ENCODE measurements at places on chromosomes 16 and 17.

- no peak for DNase-seq
Observed at GRCh38 chr16:79168321-79168720, 432.2 kb downstream of the MAF start.

DNA sequence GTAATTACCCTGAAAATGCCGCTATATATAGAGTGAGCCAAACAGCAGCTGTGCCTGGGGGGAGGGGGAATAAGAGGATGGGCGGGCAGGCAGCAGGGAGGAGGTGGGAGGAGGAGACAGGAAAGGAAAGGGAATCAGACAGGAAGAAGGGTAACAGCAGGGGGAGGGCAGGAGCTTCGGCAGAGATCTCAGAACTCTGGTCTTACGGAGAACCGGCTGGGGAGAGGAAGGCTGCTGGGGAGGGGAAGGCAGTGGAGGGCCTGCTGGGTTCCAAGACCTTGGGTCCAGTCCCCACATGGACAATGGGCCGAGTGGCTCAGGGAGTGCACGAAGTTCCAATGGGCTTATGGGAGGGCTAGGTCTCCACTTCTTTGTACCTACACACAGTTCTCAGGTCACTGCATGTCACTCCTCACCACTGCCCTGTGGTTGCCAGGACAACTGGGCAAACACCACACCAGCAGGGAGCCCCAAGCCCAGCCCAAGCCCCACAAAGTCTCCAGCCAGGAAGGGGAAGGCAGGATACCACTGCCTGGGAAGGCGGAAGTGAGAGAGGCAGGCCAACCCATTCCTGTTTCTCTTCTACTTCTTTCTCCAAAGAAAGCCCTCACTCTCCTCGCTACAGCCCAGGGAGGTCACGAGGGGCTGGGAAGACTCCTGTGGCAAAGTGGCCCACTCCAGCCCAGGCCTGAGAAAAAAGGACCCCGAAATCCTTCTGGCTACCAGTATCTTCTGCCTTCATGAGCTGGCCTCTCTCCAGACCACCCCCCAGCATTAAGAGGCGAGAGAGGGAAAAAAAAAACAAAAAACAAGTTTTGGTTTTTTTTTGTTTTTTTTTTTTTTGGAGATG is 25.3 kb downstream of the G6PC3 start:
- DNase-seq = peak; percentile 78

- DNase-seq = no peak
Observed at GRCh38 chr16:58435779-58436178, 43.5 kb downstream of the GINS3 start.

DNA sequence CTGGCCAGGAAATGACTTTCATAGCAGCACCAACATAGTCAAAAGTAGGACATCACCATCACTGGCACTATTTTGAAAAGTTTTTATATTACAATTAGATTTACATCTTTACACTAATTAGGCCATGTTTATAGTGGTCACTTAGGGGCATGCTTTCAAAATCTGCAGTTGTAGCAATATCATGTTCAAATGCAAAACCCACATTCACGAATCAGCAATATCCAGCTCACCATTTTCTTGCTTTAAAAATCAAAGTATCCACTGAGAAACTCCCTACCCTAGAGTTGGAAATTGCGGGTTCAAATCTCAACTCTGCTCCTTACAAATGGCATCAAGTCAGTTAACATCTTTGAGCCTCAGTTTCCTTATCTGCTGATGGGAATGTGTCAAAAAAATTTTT is 237.4 kb downstream of the ZFHX3 start:
- DNase-seq = no peak

DNA sequence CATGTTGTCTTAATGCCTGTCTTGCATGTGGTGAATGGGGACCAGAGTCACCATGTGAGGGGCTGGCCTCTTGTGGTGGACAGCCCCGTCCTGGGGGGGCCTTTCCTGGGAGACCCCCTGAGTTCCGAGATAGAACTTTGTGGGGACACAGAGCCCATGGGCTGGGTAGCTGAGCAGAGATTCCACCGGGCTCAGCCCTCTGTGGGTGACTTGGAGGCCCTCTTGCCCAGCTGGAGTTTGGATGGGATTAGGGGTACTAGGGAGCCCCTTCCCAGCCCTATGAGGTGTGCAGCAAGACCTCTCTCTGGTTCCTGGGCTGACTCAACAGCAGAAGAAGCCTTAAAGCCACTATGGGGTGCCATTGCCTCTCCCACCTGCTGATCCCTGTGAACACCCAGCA is 38.1 kb downstream of the MRC2 start:
- no peak for DNase-seq

DNA sequence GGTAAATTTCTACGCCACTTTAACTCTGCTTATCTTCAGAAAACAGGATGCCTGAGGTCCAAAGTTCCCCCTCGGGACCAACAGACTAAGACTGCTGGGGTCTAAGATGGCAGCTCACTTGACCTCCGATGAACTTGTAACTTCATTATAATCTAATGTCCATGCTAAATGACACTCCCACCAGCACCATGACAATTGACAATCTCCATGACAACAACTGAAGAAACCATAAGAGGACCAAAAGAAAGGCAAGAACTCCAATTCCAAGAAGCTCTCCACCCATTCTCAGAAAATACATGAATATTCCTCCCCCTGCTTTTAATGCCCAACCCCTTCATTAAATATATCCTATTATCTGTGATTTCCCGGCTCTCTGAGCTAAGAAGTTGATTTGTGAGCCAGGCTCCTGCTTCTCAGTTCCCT is 7.5 kb downstream of the CCL4 start:
- DNase-seq = no peak

- no peak for DNase-seq
Observed at GRCh38 chr16:77462894-77463293, 28.1 kb upstream of the ADAMTS18 start.

DNA sequence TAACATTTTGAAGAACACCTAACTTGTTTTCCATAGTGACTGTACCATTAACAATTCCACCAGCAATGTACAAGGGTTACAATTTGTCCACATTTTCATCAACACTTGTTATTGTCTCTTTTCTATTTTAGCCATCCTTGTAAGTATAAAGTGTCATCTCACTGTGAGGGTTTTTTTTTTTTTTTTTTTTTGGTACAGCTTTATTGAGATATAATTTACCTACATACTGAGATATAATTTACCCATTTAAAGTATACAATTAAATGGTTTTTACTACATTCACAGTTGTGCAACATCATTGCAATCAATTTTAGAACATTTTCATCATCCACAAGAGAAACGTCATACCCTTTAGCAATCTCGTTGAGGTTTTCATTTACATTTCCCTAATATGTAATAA is 17.9 kb upstream of the TMIGD1 start:
- no peak for DNase-seq

DNA sequence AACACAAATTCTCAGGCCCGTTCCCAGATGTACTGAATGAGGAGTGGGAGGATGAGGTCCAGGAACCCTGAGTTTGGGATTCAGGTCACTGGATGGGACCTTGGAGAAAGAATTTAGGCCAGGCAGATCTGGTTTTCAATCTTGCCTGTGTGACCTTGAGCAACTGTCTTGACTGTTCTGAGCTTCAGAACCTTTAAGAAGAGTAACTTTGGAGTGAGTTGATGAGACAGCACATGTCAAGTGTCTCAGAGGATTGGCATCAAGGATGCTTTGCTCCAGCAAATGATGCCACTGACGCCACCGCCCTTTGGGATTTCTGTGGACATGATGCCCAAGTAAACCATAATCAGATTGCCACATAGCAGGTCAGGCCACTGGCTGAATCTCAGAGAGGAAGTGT is 56.2 kb upstream of the DNAJA2 start:
- DNase-seq = no peak

- no peak for DNase-seq
Observed at GRCh38 chr16:11670171-11671131, 2.2 kb downstream of the SNN start.

- DNase-seq = no peak
Observed at GRCh38 chr17:79609049-79609589, 1.7 kb downstream of the RBFOX3 start.

GRCh38 chr17:76569607-76570279 is 15.9 kb downstream of the ST6GALNAC2 start:
- DNase-seq = no peak

GRCh38 chr16:17747081-17747756 is 276.5 kb upstream of the XYLT1 start:
- no peak for DNase-seq

DNA sequence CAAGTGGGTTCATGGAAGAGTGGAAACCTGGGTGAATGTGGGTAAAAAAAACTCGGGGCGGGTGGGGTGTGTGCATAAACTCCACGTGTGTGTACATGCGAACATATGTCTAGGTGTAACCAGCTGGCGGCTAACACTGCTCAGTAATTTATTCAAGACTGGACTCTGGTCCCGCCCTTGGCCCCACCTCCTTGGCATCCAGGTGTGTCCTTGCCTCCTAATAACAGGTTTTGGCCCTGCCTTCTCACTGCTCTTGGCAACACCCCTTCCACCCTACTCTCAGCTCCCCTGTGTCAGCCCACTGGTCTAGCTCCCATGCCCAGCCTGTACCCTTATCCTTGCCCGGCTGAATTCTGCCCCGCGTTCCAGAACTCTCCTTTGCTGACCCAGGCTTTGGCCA is 8.3 kb downstream of the FLII start:
- peak; percentile 67 for DNase-seq

- no peak for DNase-seq
Observed at GRCh38 chr17:63249256-63250004, 196.7 kb downstream of the CYB561 start.

DNA sequence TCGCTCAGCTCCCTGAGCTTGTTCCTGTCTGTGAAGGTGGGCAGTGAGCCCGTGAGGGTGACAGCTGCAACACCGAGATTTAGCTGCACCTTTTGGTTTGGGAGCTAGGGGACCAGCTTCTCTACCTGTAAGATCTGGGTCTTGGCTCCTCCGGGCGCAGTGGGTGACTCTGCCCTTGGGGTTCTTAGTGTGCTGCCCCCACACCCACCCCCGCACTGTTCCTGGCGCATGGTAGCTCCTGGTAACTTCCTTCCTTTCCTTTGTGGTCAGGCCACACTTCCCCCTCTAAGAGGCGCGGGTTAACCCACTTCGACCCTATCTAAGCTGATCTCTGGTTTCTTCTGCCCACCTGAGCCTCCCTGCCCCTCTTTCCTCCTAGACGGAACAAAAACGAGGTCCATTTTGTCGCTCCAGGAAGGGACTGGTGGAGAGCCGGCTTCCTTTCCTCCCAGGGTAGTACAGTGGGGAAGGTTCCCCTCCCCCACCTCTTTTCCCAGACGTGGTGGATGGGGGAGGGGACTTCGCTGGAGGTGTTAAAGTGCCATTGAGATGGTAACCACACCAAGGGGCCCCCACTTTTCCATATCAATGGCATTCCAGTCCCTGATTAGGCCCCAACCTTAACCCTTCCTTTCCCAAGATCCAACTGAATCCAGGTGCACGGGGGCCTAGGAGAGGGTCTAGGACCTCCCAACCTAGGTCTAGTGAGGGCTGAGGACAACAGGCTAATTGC is 4.6 kb upstream of the CLDN9 start:
- DNase-seq = no peak

DNA sequence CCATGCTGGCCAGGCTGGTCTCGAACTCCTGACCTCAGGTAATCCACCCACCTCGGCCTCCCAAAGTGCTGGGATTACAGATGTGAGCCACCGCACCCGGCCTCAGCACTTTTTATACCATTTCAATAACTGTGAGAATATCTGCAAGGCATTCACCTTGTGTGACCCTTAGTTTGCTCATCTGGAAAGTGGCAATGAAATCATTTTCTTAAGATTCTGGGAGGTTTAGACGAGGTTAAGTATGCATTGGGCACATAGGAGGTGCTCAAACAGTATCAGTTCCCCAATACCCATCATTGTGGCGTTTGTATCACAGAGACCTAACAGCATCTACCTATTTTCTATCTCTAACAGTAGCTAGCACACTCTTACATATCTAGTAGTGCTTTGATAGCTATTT is 481.9 kb upstream of the ERCC4 start:
- no peak for DNase-seq

GRCh38 chr17:15915961-15916360 is 29.0 kb upstream of the ADORA2B start:
- DNase-seq = no peak

- no peak for DNase-seq
Observed at GRCh38 chr17:73646409-73647300, 2.4 kb upstream of the SDK2 start.

DNA sequence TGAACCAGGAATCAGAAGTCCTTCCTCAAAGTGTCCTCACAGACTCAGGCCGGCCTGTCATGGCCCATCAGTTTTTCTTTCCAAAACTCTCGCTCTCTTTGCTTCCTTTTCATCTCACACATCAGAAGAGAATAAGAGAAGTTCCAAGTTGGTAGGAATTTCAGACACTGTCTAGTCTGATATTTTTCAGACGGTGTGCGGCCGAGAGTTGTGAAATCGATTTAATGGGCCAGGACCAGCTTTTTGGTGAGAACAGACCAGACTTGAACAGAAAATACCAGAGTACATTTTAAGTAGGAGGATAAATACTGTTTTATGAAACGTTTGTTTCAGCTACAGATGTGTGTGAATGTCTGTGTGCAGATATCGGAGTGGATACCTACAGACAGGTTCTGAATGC is 24.8 kb upstream of the RCVRN start:
- no peak for DNase-seq

DNA sequence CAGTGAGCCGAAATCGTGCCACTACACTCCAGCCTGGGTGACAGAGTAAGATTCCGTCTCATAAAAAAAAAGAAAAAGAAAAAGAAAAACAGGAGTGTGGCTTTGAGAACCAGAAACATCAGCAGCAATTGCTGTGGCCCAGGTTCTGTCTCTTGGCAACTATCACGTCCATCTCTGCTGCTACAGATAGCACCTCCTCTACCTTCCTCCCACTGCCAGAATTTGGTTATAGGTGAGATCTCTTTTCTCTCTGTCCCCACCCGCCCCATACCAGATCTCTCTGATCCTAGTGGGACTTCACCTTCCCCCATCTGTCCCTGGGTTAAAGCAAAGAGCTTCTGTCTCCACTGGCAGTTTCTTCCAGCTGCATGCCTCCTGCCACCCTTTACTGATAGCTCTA is 3.1 kb downstream of the TLCD2 start:
- no peak for DNase-seq

DNA sequence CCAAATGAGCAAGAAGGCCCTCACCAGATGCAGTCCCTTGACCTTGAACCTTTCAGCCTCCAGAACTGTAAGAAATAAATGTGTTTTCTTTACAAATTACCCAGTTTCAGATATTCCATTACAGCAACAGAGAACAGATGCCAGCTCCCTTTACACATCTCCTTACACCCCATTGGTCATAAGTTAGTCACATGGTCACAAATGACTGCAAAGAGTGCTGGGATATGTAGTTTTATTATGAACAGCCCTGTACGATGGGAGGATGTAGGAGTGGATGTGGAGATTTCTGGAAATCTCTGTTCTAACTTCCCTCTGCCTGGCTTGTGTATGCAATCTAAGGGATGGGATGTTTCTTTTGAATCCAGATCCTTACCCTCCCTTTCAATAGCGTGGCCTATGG is 13.3 kb upstream of the RPL38 start:
- DNase-seq = no peak

DNA sequence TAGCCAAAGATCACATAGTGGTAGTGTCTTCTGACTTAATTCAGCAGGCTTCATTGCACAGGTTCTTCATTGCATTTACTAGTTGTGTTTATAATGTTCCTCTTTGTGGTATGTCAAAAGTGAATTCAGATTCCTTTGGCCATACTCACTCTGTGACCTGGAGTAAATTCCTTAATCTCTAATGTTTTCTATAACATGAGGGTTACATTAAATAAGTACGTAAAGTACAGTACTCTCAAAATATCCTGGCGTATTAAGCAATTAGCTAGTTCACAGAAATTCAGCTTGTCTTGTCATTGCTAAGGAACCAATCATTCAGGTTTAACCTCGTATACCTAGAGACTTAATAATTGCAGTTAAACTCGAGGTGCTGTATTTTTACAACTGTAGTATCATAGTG is 4.2 kb downstream of the RPS6KB1 start:
- DNase-seq = no peak

GRCh38 chr16:56371660-56371937 is 53.7 kb downstream of the AMFR start:
- DNase-seq = no peak

All from NCI-H510A (cell line).